ENCODE measurements at places on chromosomes 11 and 22.

- DNase-seq = no peak
Measured at GRCh38 chr11:73521621-73522020, 76.3 kb downstream of the FAM168A start.

DNA sequence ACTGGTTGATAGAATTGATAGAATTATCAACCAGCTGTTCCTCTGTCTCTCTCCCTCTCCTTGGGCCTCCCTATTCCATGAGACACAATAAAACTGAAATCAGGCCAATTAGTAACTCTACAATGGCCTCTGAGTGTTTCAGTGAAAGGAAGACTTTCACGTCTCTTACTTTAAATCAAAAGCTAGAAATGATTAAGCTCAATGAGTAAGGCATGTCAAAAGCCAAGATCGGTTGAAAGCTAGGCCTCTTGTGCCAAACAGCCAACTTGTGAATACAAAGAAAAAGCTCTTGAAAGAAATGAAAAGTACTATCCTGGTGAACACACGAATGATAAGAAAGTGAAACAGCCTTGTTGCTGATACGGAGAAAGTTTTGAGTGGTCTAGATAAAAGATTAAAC is 16.6 kb downstream of the PIH1D2 start:
- no peak for DNase-seq

DNA sequence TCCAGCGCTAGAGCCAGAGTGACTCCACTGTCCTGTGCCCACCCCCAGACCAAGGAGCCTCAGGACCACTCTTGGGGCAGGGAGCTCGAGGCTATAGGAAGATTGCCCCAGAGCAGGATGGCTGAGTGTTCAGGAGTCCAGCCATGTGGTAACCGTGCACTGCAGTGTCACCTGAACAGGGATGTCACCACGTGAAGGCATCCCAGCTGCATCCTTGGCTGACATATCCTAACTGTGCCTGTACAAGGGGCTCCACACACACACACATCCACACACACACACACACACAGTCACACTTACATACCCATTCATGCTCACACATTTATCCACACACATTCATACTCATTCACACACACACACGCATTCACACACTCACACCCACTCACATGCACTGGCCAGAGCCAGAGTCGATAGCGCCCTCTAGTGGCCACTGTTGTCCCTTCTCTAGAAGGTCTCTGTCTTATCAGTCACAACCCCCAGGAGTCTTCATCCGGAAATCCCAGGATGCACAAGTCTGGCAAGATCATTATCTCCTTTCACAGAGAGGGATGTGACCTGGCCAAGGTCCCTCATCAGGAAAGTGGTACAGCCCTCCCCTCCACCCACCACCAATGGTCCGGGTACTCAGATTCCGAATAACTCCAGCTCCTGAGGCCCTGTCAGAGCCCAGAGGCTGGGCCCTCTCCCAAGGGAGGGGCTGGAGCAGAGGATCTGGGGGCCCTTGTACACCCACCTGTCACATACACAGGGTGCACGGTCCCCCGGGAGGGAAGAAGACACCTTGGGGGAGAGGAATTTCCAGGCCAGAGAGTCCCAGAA is 55.1 kb downstream of the IGLL5 start:
- peak; percentile 35 for DNase-seq

DNA sequence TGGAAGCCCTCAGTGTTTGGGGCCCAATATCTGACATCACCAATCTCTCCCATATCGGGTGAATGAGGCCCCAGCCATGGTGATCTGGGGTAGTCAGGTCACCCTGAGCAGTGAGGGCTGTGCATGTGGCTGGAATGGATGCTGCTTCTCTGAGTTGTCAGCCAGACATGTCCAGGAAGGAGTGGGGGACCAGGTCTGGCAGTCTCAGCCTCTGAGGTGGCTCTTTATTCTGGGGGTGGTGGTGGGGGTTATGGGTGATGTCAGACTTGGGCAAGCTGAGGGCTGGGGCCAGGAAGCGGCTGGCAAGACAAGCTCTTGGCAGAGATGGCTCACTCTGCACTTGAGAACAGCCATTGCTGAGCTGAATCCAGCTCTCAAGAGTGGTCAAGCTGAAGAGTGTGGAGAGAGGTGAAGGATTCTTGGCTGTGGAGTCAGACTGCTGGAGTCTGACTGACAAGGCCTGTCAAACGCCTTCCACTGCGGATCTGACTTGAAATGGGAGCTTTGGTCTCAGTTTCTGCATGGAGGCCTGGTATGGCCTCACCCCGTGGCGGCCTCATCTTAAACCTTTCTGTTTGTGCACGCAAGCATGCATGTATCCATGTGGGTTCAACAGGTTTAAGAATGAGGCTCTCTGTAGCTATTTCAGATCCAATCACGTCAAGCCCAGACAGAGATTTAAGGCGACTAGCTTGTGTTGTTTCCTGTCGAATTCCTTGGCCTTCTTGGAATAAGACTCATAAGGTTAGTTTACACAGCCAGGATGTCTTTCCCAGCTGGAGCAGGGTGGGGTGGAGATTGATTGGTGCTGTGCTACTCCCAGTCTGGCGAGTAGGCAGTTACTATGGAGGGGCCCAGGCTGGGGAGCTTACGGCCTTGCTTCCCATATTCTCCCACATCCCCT is 83.9 kb upstream of the TIMP3 start:
- DNase-seq = no peak

- DNase-seq = no peak
Measured at GRCh38 chr22:37206118-37206840, 6.0 kb downstream of the SSTR3 start.

DNA sequence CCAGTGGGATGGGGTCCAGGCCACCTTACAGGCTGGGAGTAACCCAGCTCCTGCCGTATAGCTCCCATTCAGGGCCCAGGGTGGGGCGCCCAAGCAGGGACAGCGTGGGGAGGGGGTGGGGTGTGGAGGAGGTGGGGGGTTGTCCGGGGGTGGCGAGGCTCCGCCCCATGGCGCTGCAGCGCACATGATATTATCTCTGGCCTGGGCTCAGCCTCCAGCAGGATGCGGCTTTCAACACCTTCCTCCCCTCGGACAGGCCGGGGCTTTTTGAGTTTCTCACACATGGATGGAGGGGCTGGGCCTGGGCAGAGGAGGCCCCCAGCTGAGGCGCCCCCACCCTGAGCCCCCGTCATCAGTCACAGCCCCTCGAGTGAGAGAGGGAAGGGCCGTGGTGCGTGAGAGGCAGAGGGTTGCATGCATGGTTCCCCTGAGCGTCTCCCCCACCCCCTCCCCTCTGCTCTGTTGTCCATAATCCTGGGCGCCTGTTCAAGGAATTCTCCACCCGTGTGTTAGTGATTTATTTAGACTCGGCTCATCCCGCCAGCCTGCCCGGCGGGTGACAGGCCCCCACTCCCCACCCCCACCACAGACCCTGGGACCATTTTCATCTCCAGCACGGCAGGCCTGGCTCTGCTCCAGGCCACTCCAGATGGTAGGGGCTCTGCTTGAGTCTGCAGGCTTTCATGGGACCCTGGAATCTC is 44.9 kb downstream of the WNT11 start:
- DNase-seq = no peak

- DNase-seq = no peak
Measured at GRCh38 chr11:32332990-32333319, 102.4 kb downstream of the WT1 start.

GRCh38 chr11:114128399-114128798 is 68.9 kb downstream of the ZBTB16 start:
- no peak for DNase-seq

DNA sequence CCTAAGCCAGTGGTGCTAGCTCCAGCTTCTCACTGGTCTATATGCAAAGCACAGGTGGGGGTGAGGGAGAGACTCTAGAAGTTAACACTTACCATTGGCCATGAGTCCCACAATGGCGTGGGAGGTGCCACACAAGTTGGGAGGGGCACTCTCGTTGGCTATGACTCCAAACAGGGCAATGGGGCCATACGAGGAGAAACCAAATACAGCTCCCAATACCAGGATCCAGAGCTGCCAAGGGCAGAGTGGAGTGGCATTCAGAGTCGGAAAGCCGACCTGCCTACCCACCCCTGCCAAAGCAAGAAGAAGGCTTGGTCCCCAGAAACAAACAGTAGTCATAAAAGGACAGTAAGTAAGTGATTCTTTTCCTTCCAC is 5.6 kb downstream of the SLC37A4 start:
- no peak for DNase-seq

- DNase-seq = no peak
Measured at GRCh38 chr22:39221999-39222686, 22.6 kb downstream of the PDGFB start.

DNA sequence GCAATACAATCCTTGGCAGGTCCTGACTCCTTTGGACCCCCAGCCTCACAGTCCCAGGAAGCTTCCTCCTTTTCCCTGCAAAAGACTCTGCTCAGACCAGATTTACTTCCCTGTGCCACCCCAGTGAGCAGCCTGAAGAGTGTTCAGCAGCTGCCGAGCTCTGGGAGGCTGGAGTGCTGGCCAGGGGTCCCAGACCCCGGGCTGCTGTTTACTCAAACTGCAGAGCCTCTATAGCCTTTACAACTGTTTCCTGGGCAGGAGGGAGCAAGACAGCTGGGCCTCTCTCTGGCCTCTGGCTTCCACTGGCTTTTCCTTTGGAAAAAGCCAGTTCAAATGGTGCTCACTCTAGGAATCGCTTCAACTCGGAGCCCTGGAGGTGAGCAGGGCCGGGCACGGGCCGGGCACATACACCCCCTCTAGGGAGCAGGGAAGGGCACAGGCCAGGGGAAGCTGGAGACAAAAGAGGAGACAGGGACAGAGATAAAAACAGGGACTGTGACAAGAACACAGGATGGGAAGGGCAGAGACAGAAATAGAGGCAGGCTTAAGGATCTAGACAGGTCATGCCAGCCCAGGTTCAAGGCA is 932 bp downstream of the IRAG1 start:
- DNase-seq = no peak

- DNase-seq = no peak
Measured at GRCh38 chr11:127677660-127678425, 677.3 kb upstream of the KIRREL3 start.

- no peak for DNase-seq
Measured at GRCh38 chr11:45724153-45724552, 58.7 kb upstream of the CHST1 start.

DNA sequence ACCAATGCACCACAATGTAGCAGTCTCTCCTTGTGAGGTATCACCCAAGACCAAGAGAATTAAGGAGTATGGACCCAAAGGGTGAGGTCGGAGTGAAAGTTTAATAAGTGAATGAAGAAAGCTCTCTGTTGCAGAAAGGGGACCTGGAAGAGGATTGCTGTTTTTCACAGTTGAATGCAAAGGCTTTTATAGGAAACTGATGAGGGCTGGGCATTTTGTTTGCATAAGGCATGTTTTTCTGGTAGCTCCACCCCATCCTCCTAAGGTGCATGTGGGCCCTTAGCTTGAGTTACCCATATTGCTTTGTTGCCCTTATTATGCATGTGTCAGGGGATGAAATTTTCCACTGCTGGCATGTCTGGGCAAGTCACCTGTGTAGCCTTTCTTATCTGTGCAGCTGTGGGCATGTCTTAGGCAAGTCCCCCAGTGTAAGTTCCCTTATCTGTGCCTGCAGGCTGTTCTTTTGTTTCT is 64.7 kb downstream of the BDNF start:
- no peak for DNase-seq

DNA sequence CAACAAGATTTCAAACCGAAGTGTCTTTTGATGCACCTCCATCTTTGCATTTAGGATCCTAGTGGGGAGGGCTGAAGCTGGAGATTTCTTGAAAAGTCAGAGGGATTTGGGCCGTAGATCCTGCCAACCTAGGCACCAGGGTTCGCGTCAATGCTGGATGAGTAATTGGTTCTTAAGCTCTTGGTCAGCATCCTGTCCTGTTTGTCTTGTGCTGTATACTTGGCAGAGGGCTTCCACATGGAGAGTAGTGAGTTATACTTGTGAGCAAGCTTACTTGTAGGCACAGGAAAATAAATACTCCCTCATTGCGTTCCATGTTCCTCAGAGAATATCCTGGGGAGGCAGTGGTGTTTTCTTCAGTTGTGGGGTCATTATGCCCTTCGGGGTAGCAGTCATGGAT is 12.6 kb downstream of the INSC start:
- DNase-seq = no peak

- no peak for DNase-seq
Measured at GRCh38 chr22:30398685-30399680, 2.2 kb downstream of the SEC14L2 start.
